HS-5 (cell line): ENCODE measurements at places on chromosomes 12 and 14.
A peak's percentile ranks its signal among the peaks of the same experiment; 100 is the strongest.

- DNase-seq, result no peak
Observed at GRCh38 chr12:5514545-5514944, 82.6 kb downstream of the NTF3 start.

- no peak for DNase-seq
Observed at GRCh38 chr12:119780786-119781434, 96.2 kb downstream of the CIT start.

GRCh38 chr14:93185349-93185720 is 218 bp downstream of the LYSET start:
- DNase-seq, result no peak

GRCh38 chr12:50016501-50017475 is 8.5 kb downstream of the RACGAP1 start:
- DNase-seq, result peak; percentile 40

GRCh38 chr12:80059102-80059501 is 40.2 kb upstream of the OTOGL start:
- no peak for DNase-seq

DNA sequence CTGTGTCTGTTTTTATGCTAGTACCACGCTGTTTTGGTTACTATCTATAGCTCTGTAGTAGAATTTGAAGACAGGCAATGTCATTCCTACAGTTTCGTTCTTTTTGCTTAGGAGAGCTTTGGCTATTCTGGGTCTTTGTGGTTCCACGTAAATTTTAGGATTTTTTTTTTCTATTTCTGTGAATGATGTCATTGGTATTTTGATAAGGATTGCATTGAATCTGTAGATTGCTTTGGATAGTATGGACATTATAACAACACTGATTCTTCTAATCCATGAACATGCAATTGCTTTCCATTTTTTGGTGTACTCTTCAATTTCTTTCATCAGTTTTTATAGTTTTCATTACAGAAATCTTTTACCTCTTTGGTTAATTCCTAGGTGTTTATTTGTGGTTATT is 345.2 kb downstream of the TMEM121 start:
- DNase-seq, result no peak

DNA sequence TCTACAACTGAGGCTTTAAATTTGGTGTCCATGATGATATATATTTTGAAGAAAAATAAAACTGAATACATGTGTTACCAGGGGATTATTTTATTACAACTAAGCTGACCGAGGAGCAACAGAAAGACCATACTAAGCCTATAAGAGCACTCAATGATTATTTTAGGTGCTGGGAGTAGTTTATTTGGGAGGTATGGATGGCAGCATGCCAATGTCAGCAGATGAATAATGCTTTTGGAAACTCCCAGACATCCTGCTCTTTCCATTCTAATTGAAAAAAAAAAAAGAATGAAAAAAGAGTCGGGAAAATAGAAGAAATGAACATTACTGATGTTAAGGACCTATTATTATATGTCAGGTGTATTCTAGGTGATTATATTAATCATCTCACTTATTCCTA is 441.2 kb downstream of the BTG1 start:
- no peak for DNase-seq

DNA sequence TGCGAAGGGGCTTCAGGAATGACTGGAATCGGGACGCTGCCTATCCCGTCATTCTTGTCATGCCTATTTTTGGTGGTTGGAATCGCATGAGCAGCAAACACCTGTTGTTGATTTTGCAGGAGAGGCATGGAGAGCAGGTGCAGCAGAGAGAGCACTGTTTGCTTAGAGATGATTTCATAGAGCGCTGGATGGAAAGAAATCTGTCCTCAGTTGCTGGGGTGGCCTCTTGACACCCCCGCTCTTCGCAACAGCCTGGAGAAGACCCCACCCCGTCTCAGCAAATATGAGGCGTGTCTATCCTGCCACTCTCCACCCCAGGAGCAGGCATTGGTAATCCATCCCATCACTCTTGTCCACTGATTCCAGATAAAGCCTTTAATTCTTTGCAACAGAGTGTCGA is 19.3 kb upstream of the NCOR2 start:
- DNase-seq, result no peak

DNA sequence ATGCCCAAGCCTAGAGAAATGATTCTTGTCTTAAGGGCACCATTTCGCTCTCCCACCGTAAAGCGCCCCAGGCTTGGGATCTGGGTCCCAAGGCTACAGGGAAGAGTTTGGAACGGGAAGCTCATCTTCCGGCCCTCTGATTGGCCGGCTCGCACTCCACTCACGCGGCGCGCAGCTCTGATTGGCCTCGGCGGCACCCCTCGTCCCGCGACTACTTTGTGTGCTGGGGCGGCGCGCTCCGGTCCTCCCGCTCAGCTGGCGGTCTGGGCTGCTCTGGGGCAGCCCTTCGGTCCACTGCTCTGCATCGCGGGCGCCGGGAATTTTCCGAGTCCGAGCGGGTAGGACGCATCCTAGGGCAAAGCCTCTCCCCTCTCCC is 886 bp upstream of the FUT8 start:
- no peak for DNase-seq

DNA sequence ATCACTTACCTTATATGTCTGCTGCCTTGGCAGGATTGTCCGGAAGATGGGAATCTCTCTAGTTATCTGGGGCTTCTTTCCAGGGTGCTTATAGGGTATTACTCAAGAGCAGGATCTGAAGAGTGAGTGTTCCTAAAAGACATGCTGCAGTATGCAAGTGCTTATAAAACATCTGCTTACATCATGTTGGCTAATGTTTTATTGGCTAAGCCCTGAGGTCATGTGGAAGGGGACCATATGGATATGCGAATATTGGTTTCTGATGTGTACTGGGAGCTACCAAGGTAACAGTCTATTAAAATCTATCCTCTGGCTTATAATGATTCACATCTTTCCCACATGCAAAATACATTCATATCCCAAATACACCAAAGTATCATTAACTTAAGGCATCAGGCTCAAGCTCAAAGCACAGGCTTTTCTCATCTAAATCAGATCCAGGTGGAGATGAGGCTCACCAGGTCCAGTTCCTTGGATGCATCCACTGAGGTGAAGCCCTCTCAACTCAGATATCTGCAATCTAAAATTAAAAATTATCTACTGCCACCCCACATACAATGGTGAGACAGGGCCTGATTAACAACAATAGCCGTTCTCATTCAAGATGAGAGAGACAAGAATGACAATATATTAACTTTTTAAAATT is 29.8 kb downstream of the LRRIQ1 start:
- no peak for DNase-seq
